ENCODE measurements at places on chromosomes 13 and 19.
A peak's percentile ranks its signal among the peaks of the same experiment; 100 is the strongest.

- DNase-seq = no peak
Observed at GRCh38 chr13:48019796-48020195, 17.7 kb upstream of the NUDT15 start.

GRCh38 chr13:48222358-48223301, 10.4 kb upstream of the ITM2B start:
- DNase-seq = no peak

DNA sequence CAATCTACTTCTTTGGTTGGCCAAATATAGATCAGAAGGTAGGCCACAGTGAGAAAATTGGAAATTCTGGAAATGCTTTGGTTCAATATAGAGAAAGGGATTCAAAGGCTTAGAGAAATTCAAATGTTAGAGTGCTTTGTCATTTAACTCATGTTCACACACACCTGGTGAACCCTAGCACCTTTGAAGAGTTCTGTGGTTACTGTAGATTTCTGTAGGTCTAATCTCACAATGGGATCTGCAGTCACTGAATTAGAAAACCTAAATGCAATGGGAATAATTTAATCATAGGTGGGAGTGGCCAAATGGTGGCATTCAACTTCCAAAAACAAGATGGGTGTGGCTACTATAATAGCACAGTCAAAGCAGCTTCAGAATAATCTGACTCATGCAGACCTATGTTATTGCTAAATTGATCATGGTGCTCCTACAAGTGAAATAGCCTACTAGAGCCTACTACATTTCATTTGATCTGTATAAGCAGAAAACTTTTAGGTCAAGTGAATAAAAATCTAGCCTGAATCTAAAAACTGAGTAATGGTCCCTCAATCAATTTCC, 1152.9 kb downstream of the PCDH9 start:
- no peak for DNase-seq

- no peak for DNase-seq
Observed at GRCh38 chr19:21910318-21910717, 74.3 kb upstream of the ZNF43 start.

- DNase-seq = no peak
Observed at GRCh38 chr13:104256701-104257100, 1190.5 kb upstream of the SLC10A2 start.

GRCh38 chr19:29480507-29480906, 45.3 kb upstream of the VSTM2B start:
- DNase-seq = no peak

GRCh38 chr19:41910240-41910991, 17.8 kb downstream of the ERFL start:
- no peak for DNase-seq

DNA sequence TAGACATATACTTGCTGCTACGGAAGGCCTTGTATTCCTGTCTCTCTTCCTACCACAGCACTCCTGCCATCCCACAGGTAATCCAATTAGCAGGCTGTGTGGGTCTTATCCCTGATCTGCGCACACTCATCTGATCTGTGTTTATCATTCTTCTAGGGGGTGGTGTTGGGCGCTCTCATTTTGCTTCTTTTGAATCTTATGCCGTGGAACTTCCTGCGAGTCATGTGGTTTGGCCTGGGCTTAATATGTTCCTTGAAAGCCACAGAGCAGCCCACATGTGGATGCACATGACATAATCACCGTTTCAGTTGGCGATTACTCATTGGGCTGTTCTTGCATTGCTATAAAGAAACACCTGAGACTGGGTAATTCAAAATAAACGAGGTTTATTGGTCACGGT, 7.5 kb downstream of the RASA3 start:
- no peak for DNase-seq

DNA sequence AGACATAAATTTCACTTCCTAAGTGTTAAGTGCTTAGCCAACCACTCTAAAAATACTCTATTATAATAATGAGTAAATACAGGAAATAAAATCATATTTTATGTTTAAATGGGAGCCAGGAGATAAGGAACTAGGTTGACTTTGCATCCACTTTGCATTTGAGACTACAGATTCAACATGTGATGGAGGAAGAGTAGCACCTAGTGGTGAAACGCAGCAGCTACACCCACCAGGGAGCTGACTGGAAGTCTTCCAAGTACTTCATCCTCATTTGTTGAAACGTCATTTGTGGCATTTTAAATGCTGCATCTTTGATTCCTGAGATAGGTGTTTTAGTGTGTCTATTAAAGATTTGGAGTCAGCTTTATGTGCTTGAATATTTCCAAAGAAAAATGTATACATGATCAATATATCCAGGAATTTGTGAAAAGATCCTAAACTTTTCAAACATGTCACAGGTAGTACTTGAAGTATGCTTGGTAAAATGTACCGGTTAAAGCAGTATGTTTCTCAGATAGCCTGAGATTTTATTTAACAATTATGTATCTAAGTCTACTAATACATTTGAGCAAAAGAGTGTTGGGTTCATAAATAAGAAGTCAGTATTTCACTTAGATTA, 17.4 kb upstream of the KCTD12 start:
- no peak for DNase-seq

- peak; percentile 95 for DNase-seq
Observed at GRCh38 chr19:4007021-4007835, at the start of gene PIAS4. TSS of gene PIAS4 (plus strand) at chr19:4007736. CDS start at chr19:4007761, 25 bp downstream.

DNA sequence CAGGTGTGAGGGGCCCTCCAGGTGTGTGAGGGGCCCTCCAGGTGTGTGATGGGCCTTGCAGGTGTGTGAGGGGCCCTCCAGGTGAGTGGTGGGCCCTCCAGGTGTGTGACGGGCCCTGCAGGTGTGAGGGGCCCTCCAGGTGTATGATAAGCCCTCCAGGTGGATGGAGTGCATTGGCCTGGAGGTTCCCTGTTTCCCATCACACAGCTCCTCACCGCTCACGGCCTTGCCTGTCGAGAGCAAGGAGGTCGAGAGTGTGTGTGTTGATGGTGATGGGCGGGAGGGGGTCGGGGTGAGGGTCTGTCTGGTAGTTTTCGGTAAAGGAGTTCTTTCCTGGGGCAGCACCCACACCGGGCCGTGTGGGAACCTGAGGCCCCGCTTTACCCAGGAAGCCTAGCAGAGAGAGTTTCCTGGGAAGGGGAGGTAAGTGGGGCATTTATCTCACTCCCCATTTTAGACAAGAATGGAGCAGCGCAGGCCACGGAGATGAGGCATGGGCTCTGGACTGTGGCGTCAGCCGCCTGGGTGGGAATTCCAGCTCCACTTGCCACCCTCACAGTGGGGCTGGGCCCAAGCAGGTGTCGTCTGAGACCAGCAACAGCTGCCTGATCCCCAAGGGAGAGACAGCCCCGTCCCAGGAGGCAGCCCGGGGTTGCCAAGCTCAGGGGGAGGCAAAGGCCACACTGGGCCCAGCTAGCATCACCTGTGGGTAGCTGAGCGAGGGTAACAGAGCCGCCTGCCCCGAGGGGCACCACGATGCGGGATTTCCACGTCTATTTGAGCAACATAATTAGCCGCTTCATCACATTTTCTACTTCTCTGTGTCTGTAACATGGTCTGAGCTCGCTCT, 10.9 kb upstream of the GAS6 start:
- DNase-seq = no peak

DNA sequence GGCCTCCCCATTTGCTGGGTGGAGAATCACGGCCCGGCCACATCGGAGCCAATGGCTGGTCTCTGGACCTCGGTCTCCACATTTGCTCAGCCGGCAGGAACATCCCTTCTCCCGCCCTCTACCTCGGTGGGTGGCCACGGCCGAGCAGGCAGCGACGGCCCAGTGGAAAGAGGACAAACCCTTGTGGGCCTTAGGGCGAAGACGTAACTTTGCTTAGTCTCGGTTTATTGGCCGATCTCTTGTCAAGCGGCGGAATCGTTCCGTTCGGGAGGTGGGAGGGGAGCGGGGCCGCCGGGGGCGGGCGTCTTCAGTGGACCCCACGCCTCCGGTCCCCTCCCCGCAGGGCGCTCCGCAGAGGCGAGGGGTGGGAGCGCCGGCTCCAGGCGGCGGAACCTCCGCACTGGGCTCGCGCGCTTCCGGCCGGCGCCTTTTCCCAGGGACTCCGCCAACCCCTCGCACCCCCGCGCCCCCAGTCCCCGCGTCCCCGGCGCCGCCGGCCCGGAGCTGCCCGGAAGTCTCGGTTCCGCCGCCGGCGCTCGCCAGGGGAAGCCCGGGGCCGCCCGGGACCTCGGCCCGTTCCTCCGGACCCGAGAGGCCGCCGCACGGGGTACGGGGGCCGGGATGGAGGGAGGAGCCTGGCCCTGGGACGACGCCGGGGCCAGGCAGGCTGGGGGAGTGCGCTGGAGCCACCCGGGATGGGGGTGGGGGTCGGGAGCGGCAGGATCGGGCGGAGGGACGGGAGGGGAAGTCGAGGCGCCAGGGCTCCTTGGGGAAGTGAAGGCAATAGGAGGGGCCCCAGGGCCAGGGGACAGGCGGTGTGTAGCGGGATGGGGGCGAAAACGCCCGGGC, at the start of gene ZNF580:
ZNF580 (plus strand) TSS at position 426 of the 849 bp plus-strand sequence. CDS start 1,507 bp downstream, outside the sequence.
- peak; percentile 60 for DNase-seq

GRCh38 chr19:52142001-52142595, 2.4 kb upstream of the ZNF616 start:
- no peak for DNase-seq

GRCh38 chr13:44388427-44389059, 14.9 kb downstream of the SERP2 start:
- no peak for DNase-seq

- no peak for DNase-seq
Observed at GRCh38 chr13:88051746-88052482, 380.7 kb downstream of the SLITRK5 start.

- no peak for DNase-seq
Observed at GRCh38 chr19:5355076-5355475, 14.5 kb upstream of the PTPRS start.

GRCh38 chr19:18417250-18418028, 1.8 kb upstream of the SSBP4 start:
- peak; percentile 72 for DNase-seq

DNA sequence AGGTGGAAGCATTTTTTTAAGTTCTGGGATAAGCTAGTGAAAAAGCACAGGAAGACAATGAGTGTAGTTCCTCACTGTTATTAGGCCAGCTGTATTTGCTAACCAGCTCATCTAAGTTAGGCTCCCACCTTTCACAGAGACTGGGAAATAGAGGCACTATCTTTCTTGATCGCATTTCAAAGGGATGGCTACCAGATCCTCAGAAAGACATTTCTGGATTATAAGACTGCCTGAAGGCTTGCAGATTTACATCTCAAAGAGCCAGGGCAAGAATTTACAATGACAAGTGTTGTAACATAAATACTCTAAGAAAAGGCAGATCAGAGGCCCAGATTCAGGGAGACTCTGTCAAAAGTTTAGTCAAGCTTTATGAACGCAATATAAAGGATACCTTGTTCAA, 1005.5 kb downstream of the PCDH9 start:
- DNase-seq = no peak

- DNase-seq = no peak
Observed at GRCh38 chr13:91178099-91178498, 169.4 kb upstream of the MIR17HG start.

DNA sequence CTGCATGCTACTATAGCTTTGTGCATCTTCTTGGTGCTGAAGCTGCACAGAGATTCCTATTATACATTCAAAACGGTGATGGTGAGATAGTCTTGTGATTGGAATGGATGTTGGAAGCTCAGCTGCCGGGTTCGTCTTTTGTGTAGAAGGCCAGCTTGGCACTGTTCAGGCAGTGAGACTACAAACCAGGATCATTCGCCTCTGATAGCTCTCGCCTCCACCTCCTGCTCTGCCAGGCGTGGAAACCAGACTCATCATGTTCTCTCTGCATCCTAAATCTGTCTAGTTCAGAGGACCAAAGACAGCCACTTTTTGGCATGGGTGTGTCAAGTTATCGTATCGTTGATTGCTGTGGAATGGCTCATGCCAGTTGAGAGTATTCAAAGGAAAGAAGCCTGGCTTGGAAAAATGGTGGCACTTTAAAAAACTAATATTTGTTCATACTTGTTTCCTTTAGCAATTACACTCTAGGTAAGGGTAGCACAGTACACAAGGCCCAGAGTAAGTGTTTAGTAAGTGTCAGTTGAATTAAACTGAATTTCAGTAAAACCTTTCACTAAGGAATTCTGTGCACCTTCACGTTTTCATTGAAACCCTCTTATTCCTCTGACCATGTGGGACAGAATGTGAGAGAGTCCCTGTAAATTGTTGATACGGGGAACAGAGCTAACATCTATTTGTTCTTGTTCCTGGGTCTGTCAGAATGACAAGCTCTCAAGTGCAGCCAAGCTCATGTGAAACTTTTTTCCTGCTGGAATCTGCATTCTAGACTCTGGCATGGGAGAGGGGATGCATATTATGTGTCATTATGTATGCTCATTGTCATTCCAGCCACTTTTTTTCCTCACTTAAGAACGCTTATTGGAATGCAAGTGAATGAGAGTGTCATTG, 69.8 kb downstream of the DPY19L3 start:
- no peak for DNase-seq

DNA sequence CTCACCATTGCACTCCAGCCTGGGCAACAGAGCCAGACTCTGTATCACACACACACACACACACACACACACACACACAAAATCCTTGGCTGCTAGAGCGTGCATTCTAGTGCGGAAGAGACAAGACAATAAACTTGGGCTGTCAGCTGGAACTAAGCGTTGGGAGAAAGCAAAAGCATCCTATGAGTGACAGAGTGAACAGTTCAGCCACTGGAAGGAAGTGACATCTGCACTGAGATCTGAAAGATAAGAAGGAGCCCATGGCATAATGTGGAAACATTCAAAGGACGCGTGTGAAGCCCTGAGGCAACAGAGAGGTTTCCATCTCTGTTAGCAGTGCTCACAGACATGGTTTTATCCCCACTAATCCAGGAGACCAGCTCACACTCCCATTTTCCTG, 3.5 kb upstream of the SLC1A5 start:
- DNase-seq = no peak

DNA sequence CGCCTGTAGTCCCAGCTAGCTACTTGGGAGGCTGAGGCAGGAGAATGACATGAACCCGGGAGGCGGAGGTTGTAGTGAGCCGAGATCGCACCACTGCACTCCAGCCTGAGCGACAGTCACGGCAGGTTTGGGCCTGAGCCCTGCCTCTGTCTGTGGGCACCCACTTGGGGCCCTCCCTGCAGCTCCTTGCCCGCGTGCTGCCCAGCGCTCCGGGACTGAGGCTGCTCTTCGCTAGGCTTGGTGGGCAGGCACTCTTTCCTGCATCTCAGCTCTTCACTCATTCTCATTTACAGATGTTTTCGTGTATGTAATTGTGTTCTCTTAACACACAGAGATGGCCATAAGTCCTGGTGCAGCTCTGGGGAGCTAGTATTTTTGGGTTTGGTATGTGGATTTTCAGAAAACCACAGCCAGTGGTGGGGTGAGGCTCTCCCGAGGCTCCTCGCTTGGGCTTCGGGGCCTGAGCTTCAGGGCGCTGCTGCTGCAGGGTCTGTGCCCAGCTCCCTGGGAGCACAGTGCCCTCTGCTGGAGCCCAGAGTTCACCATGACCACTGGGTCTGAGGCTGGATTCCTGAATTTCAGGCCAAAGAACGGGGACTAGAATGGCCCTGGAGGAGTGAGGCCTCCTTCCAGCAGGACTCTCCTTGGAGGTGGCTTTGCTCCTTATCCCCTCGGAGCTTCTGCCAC, 15.2 kb downstream of the UPF1 start:
- no peak for DNase-seq

DNA sequence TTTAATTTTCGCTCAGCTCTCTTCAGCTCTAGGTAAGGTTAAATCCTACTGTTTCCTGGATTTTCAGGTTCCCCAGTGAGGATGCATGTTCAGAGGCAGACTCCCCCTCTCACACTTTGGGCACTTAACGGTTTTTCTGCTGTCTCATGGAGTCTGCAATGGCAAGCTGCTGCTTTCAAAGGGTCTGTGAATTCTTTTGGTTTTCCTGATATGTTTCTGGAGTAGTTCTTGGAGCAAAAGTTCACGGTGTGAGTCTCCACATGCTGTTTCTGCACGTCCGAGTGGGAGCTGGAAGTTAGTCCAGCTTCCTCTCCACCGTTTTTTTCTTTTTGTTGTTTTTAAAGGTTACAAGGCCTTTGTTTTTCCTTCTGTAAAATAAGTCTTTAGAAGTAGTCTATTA, 35.4 kb downstream of the DNAJC15 start:
- DNase-seq = no peak
